M059J (cell line): ENCODE measurements at places on chromosomes 1 and 21. TPM values are rescaled to one million over a fixed set of nuclear protein-coding genes. Genes with fewer than 3 reads are reported as not detected.

Gene CNIH3
- total RNA-seq = 21.4 and 23.5 TPM in 2 replicates

- no peak for DNase-seq
These were observed 107.0 kb upstream of the TLR5 start for GRCh38 chr1:223249854-223250631.

GRCh38 chr1:101379950-101380349 is 143.1 kb downstream of the S1PR1 start:
- DNase-seq = no peak

DNA sequence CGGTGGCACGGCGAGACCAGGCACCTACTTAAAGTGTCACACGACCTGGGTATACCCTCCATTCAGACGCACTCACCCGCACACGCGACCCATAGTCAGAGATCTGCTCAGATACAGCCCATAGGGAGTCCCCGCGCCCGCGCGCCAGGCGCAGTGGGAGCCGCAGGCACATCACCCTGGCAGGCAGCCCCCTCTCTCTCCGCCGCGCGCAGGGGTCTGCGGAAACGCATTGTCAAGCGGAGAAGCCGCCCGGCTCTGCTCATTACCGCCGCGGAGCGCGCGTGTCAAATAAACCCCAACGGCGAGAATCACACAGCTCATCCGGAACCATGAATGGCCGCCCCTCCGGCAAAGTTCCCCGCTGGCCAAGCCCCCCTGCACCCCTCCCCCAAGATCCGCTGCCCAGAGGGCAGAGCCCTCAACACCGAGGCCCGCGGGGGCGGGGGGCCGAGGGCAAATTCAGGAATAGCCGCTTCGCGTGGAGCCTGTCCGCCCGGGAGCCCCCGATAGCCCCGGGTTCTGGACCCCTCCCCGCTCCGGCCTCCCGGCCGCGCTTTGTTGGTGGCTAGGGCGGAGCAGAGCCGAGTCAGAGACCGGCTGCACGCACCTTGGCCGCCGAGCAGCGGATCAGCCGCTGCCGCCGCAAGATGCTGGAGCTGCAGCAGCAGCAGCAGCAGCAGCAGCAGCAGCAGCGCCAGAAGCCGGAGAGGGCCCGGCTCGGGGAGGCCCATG is 522 bp downstream of the LRP8 start:
- DNase-seq = peak; percentile 52

DNA sequence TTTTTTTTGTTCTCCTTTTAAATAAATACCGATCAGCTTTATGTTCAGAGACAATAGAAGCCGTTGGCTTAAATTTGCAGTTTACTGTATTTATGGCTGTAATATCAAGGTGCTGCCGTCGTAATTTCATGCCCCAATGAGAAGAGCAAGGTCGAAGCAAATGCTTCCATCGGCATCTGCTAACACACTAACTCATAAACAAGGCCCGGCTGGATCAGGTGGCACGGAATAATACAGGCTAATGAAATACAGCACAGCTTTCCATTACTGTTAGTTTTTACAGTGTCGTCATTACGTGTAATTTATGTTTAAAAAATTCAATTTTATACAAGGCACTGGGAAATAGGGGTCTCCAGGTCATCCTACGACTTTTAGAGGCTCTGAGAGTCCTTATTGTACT is 119.0 kb downstream of the PEX14 start:
- DNase-seq = no peak

DNA sequence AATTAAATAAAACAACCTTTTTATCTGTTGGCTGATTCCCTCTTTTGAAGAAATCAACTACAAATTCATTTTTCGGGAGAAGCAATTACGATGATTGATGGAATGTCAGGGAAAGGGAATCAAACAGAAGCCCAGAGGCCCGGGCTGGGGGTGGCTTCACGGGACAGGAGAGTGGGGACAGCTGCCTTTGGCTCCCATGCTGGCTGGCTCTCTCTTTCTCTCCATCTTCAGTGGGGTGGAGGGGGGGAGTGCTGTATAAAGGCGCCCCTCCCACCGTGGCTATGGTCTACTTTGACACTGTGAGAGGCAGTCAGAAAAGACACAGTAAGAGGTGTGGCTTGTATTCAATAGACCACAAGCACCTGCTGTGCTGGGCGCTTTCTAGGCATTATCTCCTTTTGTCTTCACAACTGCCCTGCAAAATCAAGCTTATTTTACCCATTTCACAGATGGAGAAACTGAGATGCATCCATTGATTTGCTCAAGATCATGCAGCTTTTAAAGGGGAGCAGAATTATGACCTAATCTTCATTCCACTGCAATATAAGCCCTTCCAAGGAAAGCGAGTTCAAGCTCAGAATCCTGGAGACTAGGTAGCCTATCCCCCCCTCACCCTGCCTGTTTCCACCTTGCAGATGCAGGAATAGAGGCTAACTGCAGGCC is 92.9 kb downstream of the GRIK3 start:
- no peak for DNase-seq

DNA sequence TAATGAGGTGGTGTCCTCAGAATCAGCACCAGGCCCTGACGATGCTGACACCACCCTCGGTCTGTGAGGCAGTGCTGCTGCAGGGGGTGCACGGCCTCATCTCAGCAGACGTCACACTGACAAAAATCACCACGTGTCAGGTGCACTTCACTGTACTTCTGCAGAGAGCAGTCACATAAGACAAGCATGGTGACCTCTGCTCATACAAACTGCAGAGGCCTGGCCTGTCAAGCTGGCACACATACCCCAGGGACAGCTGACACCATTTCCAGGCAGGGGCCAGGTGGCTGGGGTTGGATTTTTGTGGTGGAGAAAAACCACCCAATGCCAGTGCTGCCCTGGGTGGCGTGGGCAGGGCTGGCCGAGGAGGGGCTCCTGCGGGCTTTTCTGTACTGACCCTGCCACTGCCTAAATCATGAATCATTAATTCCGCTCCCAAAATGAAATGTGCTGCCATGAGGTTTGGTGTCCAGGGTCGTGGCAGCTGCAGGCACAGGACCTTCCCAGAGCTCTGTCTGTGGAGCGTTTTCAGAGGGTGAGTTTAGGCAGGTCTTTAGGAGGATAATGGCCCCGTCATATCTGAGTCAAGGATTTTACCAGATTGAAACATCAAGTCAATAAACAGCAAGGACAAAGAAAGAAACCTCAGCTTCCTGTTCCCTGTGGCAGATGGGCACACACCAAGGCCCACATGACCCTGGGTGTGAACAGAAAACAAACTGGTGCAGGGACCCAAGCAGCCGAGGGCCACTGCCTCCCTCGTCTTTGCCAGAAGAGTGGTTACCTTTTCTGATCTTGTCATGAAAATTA is 33.4 kb upstream of the GPR153 start:
- DNase-seq = no peak
